ENCODE measurements at places on chromosomes 13 and 19.

- DNase-seq, result no peak
Measured at GRCh38 chr13:30904043-30904442, 2.0 kb upstream of the MEDAG start.

DNA sequence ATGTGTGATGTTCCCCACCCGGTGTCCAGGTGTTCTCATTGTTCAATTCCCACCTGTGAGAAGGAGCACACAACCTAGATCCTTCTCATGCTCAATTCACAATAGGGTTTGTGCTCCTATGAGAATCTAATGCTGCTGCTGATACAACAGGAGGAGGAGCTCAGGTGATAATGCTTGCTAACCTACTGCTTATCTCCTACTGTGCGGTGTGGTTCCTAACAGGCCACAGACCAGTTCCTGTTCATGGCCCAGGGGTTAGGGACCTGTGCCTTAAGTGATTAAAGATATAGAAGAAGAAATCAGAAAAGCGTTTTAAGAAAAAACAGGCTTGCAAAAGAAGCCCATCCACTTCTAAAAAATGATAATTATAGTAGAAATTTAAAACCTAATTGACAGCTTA lies 17.5 kb downstream of the DLEU7 start:
- no peak for DNase-seq

DNA sequence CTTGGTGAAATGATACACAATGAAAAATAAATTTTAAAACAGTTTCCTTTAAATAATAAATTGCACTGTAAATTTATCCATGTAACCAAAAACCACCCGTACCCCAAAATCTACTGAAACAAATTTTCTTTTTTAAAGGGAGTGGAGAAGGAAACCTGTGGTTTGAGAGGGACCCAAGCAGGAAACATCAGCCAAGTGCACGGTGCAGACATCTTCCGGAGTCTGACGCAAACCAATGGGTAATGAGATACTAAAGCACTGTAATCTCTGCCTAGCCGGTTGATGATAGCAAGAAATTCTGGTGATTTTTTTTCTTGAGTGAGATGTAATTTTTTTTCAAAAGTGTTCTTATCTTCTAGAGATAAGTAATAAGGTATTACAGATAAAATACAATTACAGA lies 115.4 kb downstream of the ABCC4 start:
- DNase-seq, result no peak

DNA sequence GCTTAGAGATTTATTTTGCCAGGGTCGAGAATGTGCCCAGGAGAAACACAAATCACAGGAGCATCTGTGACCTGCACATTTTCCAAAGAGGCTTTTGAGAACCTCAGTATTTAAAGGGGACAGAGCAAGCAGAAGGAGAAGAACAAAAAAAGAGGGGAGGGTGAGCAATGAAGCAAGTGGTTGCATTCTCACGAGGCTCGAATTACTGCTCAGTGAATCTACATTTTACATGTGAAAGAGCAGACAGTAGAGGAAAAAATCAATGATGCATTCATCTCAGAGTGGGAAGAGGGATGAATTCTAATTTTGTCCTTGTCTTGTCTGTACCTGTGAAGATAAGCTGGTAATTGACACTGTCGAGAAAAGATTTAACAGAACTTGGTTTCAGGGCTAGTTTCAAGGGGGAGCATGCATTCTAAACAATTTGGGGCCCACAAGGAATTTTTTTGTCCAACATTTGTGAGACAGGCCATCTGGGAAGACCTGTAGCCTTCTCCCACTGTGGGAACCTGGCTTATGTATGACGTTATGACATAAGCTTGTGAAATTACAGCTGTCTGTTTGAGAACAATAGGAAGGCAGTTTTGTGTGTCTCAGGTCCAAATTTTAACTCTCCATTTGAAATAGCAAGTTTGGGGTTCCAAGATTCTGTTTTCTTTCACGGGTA lies 855.1 kb downstream of the SLITRK5 start:
- DNase-seq, result peak; percentile 79

- DNase-seq, result no peak
Measured at GRCh38 chr13:30362005-30362788, 54.8 kb upstream of the KATNAL1 start.

DNA sequence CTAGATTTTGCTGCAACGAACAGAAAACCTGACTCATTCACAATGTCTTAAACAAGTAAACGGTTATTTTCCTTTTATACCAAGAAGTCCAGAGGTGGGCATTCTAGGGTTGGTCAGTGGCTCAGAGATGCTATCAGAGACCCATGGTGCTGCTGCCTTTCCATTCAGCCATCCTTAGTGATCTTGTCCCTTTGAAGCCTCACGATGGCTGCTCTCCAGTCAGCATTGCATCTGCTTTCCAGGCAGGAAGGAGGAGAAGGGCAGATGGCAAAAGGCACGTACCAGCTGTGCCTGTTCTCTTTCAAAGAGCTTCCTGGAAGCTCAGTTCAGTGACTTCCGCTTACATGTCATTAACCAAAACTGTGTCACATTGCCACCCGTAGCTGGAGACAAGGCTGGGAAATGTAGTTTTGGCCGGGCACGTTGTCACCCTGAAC lies 30.1 kb downstream of the WDFY2 start:
- no peak for DNase-seq

GRCh38 chr19:49418511-49418910 lies 4.7 kb downstream of the PTH2 start:
- no peak for DNase-seq
